ENCODE measurements at places on chromosomes 3 and 15.

DNA sequence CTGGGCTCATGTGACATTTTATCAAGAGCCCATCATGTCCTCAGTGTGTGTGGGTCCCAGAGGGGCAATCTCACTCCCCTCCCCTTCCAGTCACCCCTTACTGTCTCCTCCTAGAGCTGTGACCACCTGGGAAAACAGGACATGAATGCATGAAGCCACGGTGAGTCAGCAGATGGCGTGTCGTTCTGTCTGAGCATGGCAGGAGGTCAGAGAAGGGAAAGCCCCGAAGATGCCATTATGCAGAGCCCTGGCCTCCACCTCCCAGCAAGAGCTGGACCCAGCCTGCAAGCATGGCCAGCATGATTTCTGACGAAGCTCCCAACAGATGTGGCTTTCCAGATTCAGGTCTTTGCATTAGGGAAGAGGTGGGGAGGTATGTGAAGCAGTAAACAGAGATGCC lies 118.5 kb downstream of the TLE3 start:
- no peak for DNase-seq

- DNase-seq = no peak
Observed at GRCh38 chr15:64640146-64640871, 135.1 kb downstream of the RBPMS2 start.

- no peak for DNase-seq
Observed at GRCh38 chr3:106850437-106850836, 526.8 kb upstream of the CCDC54 start.

DNA sequence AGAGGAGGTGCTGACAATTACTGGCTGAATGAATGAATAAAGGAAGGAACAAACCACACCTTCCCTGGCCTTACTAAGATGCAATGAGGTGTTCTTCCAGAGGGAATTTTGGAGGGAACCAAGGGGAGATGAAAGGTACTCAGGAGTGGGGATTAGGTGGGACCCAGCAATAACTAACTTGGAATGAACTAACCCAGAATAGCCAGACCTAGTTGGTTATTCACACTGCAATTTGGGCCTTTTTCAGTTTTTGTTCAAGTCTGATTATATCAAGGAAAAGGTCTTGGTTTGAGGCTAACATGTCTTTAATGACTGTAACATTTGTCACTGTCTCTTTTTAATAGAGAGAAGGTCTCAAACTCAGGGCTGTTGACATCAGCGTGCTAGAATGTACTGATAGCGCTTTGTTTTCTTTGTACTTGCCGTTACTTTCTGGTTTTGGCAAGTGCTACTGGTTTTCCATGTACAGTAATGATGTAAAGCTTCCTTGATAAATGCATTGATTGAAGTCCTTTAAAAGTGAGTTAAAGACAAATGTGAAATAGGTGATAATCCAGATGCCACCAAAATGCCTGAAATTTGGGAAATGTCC lies 3.2 kb upstream of the PLXND1 start:
- no peak for DNase-seq

GRCh38 chr3:21634112-21634511 lies 116.9 kb downstream of the ZNF385D start:
- DNase-seq = no peak

DNA sequence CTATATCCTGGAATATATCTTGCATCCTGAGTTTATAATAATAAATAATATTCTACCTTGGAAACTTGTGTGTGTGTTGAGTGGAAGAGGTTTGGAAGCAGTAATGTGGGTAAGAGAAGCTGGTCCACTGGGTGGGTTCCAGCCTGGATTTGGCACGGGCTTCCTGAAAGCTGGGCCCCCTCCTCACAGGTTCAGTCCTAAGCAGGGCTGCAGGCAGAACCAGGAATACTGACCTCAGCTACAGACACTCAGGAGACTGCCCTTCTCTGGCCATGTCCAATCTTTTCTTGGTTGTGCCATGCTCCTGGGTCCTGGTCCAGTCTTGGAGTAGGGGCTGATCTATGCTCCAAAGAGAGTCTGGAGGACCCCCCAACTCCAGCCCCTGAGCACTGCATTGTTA lies 4.5 kb downstream of the MYD88 start:
- no peak for DNase-seq

DNA sequence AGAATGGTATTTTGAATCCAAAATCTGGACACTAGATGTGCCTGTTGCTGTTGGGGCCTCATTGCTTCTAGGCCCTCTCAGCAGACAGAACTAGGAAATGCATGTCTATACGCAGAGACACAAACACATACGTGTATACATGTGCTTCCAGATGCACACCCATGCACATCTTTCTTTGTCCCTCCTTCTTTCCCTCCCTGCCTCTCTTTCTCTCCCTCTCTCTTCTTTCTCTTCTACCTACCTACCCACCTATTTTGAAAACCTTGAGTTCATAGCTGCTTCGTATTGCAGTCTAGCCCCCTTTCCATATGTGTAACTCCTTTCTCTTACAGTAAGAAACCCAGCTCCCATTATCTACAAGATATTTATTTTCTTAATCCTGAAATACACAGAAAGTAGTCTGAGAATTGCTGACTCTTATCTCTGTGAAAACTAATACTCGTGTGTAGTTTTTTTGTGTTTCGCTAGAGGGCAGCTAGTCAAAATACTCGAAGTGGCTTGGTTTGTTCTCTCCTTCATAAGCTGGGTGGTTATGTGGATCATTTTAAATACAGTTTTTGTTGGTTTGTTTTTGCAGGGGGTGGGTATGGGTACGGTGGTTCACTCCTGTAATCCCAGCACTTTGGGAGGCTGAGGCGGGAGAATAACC lies 18.5 kb downstream of the RPL32 start:
- no peak for DNase-seq

DNA sequence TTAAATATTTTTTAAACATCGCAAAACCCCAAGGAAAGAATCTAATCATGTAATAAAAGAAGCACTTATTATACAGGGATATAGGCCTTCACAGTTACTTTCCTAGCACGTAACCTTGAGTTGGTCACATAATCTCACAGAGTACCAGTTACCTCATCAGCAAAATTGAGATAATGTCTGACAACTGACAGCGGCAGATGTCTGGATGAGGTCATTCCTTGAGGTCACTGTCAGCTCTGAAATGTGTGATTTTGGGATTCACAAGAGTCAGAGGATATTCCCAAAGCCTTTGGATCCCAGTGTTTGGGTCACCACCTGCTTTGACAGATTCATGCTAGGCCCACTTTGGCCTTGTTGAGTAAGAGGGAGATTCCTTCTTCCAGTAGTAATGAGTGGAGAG lies 151.4 kb upstream of the SEMA6D start:
- DNase-seq = no peak

DNA sequence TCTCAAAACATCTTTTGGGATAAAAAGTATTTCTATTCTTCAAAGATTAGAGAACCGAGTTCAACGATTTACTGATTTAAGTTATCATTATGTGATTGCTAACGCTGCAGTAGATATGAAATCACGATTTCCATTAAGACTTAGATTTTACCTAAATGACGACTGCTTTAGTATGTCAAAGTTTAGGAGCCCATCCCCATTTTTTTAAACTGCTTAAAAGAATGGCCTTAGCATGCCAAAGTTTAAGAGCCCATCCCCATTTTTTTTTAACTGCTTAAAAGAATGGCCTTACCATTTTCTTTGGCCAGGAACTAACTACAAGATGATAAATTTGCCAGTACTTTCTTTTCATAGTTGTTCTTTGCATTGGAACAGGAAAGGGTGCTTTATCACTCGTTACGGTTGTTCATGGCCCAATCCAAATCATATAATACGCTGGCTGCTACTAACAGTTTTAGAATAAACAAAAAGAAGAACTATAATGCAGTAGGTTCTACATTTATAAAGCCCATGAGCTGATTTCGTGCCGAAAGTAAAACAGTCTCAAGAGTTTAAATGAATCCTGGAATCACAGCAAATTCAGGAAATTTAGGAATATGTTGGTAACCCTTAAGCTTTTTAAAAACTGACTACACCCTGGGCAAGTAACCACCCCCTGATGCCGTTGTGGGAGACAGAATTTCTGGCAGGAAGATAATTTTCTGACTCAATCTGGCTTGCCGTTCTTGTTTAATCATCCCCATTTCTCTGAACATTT lies 869 bp upstream of the TSC22D2 start:
- no peak for DNase-seq

All from T follicular helper cell (primary cell).